ENCODE measurements at places on chromosomes 5 and 9.

DNA sequence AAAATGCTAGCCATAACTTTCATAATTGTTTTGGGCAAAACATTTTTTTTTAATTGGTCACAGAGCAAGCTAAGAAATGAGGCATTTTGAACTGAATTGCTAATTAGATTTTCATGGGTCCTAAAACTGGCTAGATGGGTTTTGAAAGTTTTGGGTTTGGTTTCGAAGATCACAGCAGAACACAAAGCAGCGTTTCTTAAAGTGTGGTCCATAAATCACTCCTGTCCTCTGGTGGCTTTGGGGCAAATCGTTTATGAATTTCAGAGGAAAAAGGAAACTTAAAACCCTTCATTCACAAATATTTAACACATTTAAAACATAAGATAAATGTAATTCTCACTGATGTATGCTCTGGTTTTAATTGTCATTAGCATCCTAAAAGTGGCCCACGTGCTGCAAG, 503.7 kb downstream of the SPATA31D1 start:
- no peak for DNase-seq

GRCh38 chr5:179118338-179118737, 58.2 kb downstream of the ZNF354C start:
- DNase-seq = no peak

DNA sequence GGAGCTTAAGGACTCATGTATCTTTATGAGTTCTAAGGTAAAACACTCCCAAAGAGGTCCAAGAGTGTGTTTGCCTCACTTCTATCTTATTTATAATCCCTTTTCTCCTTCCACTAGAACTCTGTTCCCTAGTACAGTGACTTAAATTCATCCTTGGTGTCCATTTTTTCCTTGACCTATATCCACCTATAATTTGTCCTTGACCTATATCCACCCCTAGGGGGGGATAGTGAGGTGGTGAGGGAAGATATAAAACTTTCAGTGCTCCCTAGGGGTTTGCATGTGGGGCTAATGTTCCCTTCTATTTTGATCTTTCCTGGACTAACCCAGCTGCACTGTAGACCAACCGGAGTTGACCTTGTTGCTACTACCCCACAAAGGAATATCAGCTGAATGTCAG, 83.5 kb upstream of the GNAQ start:
- no peak for DNase-seq

DNA sequence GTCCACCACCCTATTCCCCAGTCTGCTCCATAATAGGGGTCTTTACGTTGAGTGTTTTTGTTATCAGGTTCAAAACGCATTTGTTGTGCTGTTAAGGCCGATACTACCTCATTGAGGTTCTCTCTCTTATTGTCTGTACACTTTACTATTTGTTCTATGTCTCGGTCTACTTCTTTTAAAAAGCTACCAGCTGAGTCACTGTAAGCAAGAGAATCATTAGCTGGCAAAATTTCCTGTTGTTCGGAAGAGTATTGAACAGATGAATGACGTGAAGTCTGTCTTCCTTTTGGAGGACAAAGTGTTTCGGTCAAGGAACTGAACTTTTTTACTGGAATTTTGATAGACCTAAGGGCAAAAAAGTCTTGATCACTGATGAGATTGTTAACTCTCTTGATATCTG, 10.3 kb downstream of the LYSMD3 start:
- no peak for DNase-seq

DNA sequence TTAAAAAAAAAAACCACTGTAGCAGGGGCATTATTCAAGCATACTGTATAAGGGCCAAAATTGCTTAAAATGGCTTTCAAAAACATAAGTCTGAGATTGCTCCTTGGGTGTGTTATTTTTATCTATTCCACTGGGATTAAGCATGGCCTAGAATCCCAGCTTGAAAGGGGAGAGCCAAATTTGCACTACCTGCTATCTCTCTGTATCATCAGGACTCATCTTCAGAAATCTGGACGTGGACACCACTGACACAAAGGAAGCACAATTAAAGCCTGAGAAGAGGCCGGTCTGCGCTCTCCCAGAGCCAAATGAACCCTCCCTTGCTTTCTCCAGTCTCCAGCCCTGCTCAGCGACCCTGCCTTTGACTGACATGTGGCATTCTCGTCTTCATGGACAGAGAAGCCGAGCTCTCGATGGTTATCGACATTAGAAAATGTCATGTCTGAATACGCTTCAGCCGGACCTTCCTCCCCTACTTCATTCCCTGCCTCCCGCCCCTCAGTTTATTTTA, 151.3 kb downstream of the EBF1 start:
- no peak for DNase-seq

GRCh38 chr5:177232358-177232757, 71.2 kb downstream of the RAB24 start:
- DNase-seq = no peak

DNA sequence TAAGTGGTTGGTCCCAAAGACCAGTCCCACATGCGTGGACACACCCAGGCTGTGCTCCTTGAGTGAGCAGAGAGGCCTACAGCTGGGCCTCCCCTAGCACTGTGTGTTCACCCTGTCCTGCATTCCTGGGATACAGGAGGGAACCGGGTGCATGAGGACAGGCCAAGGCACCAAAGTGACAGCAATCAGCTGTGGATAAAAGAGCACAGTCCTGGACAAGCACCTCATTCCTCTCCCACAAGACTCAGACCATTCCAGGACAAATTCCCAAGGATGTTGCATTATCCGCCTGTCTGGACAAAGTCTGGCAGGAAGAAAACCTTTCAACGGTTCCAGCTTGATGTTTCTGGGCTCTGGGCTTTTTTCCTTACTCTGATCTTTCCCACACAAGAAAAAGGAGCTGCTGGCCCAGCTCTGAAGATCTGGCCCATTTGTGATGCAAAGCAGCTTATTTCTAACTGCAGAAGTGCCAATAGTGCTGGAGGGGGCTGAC, 273.2 kb downstream of the ENC1 start:
- no peak for DNase-seq

DNA sequence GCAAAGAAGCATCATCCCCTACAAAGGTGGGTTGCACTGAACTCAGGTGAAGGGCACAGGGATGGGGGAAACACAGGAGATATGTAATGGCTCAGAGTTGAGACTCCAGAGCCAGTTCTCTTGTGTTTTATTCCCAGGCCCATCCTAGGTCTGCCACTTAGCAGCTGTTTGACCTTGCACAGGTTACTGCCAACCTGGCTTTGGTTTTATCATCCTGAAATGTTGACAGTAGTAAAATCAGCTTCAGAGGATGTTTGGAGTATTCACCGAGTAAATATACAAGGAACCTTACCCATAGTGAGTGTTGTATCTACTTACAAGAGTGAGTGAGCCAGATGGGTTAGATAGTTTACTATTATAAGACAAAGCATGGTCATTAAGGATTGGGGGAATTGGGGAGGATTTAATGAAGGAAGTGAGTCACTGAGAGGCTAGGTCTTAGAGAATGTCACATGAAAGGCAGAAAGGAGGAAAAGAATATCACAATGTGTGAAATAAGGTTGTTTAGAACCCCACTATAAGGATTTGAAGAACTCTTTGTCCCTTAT, 141.3 kb downstream of the MAN2A1 start:
- no peak for DNase-seq

DNA sequence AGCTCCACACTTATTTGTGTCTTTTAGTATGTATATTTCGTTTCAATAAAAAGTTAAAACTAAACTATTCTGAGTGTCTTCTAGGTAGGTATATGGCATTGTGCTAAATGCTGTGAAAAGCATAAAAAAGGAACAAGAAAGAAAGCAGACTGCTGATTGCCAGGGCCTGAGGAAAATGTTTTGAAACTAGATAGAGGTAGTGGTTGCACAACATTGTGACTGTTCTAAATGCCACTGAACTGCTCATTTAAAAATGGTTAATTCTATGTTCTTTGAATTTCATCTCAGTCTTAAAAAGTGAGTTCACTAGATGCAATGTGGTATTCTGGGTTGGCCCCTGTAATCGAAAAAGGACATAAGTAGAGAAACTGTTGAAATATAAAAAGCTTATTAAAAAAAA, 2.6 kb upstream of the ALAD start:
- DNase-seq = no peak

DNA sequence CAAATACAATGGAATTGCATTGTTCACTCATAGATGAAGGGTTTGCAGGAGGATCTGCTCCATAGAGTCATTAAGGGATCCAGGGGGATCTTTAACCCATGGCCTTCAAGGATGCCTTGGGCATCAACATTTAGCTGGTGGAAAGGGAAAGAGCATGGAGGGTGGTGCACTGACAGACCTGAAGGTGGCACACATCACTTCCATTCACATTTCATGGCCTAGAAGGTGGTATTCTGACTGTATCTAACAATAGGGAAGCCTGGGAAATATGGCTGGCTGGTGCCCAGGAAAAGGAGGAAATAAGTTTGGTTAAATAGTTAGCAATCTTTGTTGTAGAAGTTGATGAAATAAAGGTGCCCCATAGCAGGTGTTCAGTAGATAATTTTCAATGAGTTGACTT, 230.2 kb downstream of the CD180 start:
- no peak for DNase-seq

- no peak for DNase-seq
These were observed 1.0 kb upstream of the PTCH1 start for GRCh38 chr9:95517559-95518425.

- no peak for DNase-seq
These were observed 59.6 kb downstream of the LRRTM2 start for GRCh38 chr5:138815529-138815928.

DNA sequence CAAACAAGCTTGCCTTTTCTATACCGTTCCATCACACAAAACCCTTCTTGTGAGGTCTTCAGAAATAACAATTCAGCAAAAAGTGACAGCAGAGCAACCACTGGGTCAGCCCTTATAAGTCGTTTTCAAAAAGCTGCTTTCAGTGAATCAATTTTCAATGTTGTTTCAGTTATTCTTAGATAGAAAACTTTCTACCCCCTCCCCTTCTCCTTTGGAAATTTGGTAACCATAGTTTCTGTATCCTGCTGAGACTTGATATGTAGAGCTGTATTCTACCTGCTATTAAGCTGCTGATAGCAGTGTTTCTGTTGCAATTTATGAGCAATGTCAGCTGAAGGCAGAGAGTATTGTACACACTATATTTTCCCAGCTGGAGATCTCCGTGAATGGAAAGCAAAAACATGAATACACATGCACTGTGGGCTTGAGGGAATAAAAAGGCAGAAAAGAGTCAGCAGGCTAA, 75.7 kb downstream of the ZNF608 start:
- DNase-seq = no peak

- no peak for DNase-seq
These were observed 53.4 kb upstream of the SUB1 start for GRCh38 chr5:32531885-32532520.

DNA sequence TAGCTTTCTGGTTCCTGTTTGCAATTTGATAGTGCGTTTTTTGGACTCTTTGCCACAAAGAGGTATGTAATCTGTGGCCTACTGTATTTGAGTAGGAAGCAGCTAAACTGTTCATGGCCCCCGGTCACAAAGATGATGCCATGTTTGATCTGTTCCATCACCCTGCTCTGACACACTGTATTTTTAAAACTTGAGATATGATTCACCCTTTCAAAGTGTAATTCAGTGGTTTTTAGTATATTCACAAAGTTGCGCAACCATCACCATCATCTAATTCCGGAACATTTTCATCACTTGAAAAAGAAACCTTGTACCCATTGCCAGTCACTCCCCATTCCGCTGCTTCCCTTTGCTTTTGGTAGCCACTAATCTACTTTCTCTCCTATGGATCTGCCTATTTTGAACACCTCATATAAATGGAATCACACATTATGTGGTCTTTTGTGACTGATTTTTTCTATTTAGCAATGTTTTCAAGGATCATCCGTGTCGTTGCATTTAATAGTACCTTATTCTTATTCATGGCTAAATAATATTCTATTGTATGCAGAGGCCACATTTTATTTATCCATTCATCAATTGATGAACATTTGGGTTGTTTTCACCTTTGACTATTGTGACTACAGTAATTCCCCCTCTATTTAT, 141.6 kb downstream of the NR3C1 start:
- DNase-seq = no peak

- DNase-seq = no peak
These were observed 47.7 kb downstream of the COL23A1 start for GRCh38 chr5:178542455-178542854.

DNA sequence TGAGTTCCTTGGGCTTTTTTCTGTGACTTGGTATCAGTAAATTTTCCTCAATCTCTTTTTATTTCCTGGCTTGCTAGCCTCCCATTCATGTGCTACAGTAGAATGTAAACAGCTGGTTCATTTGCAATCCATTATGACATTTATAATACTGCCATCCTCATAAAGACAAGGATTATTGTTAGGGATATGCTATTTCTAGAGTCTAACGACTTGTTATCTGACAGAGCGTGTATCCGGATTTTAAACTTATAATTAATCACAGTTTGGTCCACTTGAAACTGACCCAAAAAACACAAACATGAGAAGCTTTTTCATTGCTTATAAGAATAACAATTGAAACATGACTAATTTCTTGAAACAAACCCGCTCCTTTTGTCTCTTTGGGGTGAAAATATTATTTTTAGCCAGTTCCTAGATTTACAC, 585.8 kb downstream of the TLE4 start:
- DNase-seq = no peak

- DNase-seq = no peak
These were observed 79.6 kb upstream of the GRHPR start for GRCh38 chr9:37342895-37343294.

DNA sequence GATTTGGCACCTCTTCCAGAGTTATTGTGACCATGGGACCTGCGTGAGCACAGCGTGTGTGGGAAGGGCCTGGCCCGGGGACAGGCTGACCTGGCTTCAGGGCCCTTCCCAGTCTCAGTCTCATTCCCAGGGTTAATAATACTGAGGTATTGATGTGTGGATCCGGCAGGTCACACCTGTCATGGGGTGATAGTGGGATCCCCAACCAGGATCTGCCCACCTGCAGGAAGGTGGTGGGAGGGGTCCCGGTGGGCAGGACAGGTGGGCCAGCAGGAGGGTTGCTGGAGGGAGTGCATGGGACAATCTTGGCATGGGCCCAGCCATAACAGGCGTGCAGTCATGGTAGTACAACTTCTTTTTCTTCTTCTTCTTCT, 55.4 kb downstream of the COL15A1 start:
- DNase-seq = no peak

DNA sequence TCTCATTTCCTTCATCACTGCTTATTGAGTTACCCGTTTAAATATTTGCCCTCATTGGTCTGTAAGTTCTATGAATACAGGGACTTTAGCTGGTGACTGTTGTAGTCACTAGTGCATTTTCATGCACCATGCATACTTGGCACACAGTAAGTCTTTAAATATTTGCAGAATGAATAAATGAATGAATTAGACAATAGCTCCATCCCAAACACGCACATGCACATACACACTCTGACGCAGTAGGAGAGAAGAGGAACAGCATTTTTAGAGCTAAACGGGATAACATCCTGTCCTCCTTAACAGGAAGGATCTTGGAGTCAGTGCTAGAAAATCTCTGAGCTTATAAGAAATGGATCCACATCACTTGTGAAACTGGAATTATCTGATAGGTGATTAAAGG, 447.7 kb downstream of the KIF4B start:
- no peak for DNase-seq

GRCh38 chr5:39021413-39021812, 52.8 kb downstream of the RICTOR start:
- no peak for DNase-seq

- no peak for DNase-seq
These were observed 130.9 kb downstream of the SUSD1 start for GRCh38 chr9:112044186-112044585.

GRCh38 chr5:140967226-140967893, 1.1 kb downstream of the PCDHAC2 start:
- DNase-seq = no peak

GRCh38 chr9:93724852-93725251, 148.5 kb downstream of the PHF2 start:
- no peak for DNase-seq

GRCh38 chr9:119009249-119009648, 360.0 kb downstream of the BRINP1 start:
- DNase-seq = no peak
